ENCODE measurements at places on chromosomes 11 and 22. TPM values are rescaled to one million over a fixed set of nuclear protein-coding genes. Genes with fewer than 3 reads are reported as not detected.

The OR51T1 gene
- total RNA-seq: not detected

The PRR33 gene
- total RNA-seq: not detected

The GPR83 gene
- 0.17 TPM for total RNA-seq

The FAM227A gene
- total RNA-seq: 0.33 TPM

The MFRP gene
- 0.11 TPM for total RNA-seq

The LSP1 gene
- 36.5 TPM for total RNA-seq

The APOBEC3B gene
- not detected for total RNA-seq

DNA sequence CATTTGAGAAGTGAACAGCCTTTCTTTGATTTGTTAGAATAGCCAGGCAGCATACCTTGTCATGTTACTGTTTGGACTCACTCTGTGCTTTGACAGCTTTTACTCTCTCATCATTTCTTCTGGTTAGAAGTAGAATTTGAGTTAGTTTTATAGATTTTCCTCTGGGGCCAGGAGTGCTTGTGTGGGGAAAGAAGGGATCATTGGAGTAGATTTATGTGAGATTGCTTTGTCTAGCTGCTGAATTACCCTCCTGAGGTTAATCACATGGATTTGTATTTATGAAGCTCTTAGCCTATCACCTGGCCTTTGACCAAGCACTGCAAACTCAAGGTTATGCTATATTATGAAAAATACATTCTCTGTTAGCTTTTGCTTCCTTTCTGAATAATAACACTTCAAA, 54.3 kb downstream of the SWAP70 start:
- no peak for DNase-seq

DNA sequence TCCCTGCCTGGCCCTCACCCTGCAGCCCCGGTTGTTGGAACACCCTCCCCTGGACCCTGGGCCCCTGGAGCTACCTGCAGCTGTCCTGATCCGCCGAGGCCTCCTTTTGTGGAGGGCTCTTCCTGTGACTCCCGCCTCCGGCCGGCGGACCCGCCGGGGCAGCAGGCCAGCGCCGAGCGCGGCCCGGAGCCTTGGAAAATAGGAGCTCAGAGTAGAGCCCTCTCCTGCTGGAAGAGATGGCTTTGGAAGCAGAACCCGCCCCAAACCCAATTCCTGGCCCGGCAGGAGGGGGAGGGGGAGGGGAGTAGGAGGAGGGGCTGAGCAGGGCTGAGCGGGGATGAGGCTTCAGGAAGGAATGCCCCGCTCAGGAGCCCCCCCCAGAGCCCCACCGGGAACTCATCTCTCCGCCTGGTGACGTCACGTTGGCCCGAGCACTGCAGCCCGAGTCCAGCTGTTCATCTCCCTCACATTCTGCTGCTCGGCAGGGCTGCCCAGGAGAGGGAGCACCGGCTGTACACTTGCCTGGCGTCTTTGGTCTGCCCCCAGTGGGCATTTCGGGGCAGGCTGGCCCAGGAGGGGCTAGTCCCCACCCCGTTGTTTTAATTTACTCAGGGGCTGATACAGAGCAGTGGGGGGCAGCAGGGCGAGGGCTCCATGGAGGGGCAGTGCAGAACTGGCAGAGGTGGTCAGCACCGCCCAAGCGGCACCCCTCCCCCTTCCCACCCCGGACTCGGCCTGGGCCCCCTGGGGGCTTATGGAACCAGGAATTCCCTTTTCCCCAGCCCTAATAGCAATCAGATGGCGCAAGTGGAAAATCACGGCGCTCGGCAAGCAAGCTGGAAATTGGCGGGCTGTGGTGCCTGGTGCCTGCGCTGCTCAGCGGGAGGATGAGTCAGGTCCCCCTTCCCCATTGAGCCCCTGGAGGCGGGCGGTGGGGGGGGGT, at the start of gene MRGPRF:
Gene MRGPRF, minus strand, starts transcription at position 238 of the 943 bp plus-strand sequence. CDS start 3,345 bp downstream, outside the sequence.
- DNase-seq: peak; percentile 98

DNA sequence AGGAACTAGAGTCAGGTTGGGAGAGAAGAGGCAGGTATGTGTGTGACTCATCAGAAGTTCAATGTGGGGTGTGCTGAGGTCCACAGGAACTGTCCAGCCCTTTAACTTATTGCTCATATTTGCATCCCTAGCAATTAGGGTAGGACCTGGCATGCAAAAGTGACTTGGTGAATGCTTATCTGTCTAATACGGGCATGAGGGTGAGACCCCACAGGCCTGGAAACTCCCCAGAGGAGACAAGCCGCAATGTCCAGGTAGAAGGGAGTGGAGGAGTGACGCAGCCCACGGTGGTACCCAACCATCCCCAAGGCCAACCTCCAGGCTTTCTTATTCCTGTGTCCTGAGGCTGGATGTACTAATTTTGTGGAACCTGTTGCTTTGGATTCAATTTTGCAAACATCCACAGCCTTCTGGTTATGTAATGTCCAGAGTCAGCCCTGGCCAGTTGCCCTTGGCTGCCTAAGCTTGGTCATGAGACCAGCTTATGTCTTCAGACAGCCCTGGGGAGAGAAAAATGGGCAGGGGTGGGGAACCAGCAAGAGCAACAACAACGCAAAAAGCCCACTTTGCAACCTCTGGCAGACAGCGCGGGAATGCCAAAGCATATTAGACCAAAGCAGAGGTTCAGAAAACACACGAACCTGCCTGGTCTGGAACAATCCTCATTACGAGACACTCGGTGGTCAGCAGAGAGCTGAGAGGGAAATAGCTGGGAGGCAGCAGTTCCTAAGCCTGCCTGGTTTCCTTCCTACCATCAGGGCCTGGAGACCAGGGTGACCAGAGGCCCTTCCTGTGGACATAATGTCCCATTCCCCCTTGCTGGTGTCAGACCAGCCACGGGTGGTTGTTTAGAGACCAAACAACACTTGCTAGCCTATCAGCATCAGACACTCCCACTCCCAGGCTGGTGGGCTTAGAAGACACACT, 49.3 kb downstream of the TIMP3 start:
- peak; percentile 94 for DNase-seq

- DNase-seq: no peak
Observed at GRCh38 chr11:36012455-36012854, 68.6 kb downstream of the LDLRAD3 start.

GRCh38 chr11:64128255-64129006, 37.5 kb downstream of the MACROD1 start:
- DNase-seq: no peak

DNA sequence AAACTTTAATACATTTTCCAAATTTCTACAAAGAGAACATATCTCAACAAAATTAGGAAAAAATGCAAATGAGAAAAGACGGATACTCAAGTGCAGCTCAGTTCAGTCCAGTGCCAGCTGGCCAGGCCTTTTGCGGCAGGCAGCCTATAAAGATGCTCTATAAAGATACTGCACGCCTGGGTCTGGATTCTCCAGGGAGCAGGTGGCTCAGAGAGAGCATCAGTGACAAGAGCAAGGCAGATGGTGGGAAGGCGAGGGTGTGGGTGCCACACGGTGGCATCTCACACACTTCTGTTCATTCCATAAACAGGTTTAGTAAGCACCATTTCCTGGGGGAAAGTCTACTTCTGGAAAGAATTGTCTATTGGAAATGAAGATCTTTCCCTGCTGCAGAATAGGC, 18.1 kb upstream of the SCN3B start:
- no peak for DNase-seq

- no peak for DNase-seq
Observed at GRCh38 chr11:7278314-7278917, 26.7 kb downstream of the SYT9 start.

GRCh38 chr11:128936606-128937251, 5.9 kb downstream of the TP53AIP1 start:
- DNase-seq: no peak

- no peak for DNase-seq
Observed at GRCh38 chr11:9049959-9050358, 41.4 kb downstream of the SCUBE2 start.
